ENCODE measurements at places on chromosomes 5 and 9.

DNA sequence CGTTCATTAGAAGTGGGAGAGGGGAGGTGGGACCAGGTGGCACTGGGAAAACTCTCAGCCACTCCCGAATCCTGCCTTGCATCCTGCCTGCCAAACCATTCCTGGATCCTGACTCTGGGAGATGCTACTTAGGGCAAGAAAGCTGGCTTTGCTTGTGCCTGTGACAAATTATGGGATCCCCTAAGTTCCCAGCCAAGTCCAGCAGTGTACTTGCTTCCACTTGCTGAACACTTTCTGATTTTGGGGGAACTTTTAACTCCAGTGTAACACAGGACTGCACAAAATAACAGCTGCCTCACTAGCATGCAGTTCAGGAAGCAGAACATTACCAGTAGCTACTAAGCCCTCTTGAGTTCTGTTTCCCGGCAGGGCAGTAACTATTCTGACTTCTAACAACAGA, 12.5 kb upstream of the NKX2-5 start:
- no peak for DNase-seq

GRCh38 chr9:93131599-93132286, 2.3 kb downstream of the NINJ1 start:
- DNase-seq: no peak

DNA sequence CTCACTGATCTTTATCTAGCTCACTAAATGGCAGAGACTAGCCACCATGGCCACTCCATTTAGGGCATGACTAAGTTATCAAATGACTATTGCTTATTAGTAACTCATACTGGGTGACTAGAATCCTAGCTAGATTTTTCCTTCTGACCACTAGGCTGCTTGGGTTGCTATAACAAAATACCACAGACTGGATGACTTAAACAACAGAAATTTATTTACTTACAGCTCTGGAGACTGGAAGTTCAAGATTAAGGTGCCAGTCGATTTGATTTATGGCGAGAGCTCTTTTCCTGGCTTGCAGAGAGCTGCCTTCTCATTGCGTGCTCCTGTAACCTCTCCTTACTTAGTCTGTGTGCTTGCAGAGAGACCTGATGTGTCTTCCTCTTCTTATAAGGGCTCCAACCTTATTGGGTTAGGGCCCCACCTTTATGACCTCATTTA, 55.0 kb upstream of the APC start:
- DNase-seq: no peak

GRCh38 chr9:88992556-88992955, 1.3 kb downstream of the S1PR3 start:
- DNase-seq: no peak

GRCh38 chr5:128202320-128202719, 118.8 kb downstream of the SLC12A2 start:
- DNase-seq: no peak

DNA sequence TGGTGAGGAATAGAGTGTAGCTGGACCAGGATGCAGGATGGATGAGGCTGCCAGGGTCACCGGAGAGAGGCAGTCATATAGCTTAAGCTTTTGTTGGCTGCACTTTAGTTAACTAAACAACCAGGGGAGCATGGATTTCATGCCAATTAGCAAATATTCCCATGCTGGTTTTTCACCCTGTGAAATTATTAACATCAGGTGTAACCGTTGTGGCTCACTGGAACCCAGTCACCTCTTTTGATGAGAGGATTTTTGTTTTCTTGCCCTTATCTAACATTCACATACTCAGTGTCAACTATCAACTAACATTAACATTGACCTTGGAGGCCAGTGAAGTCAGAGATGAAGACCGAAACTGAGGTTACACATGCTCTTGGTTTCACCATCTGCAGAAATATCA, 97.2 kb upstream of the BASP1 start:
- DNase-seq: no peak

DNA sequence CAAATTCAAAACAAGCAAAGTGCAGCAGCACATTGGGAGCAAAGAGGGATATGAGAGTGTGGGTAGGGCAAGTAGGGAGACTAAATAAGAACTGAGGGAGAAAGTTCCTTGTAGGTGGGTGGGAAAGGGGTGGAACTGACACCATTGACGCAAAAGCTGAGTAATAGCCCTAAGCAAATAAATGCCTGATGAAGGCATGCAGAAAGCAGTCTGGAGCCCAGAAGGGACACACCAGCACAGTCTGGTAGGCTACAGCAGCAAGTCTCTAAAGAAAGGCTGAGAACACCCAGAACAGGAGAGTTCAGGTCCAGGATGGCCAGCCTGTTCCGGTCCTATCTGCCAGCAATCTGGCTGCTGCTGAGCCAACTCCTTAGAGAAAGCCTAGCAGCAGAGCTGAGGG, at the start of gene INSL4:
Gene INSL4, plus strand, starts transcription at position 208 of the 400 bp plus-strand sequence. Its CDS starts 105 bp downstream, at position 313.
- no peak for DNase-seq

DNA sequence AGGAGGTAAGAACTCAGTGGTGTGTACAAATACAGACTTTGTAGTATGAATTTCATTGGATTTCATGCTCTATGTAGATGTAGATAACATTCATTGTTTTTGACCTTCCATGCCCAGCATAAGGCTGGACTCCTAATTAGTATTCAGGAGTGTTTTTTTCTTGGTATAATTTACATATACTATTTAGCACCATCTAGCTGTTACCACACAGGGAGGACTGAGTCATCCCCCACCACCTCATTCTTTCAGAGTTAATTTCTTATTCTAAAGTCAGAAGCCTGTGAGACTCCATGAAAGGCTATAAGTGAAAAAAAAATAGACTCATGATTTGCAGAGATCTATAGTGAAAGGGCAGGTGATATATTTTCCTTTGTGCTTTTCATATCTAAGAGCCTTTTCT, 555.0 kb downstream of the PRR16 start:
- no peak for DNase-seq
